ENCODE measurements at places on chromosomes 16 and 17. TPM values are rescaled to one million over a fixed set of nuclear protein-coding genes. Genes with fewer than 3 reads are reported as not detected.

- no peak overlapping the region for H3K4me3 ChIP-seq
- no peak for DNase-seq
- no peaks in the 10 kb centered on the region for H3K4me1 ChIP-seq
- H3K36me3 ChIP-seq, result no peaks in the 10 kb centered on the region
- H3K27ac ChIP-seq, result no peak overlapping the region
These were observed 158.1 kb upstream of the CIBAR2 start for GRCh38 chr16:85270374-85270773.

- no peak overlapping the region for H3K4me3 ChIP-seq
- H3K36me3 ChIP-seq, result no peaks in the 10 kb centered on the region
- DNase-seq, result no peak
- no peak overlapping the region for H3K27ac ChIP-seq
These were observed 3.7 kb upstream of the MRPL28 start for GRCh38 chr16:373848-374615.

DNA sequence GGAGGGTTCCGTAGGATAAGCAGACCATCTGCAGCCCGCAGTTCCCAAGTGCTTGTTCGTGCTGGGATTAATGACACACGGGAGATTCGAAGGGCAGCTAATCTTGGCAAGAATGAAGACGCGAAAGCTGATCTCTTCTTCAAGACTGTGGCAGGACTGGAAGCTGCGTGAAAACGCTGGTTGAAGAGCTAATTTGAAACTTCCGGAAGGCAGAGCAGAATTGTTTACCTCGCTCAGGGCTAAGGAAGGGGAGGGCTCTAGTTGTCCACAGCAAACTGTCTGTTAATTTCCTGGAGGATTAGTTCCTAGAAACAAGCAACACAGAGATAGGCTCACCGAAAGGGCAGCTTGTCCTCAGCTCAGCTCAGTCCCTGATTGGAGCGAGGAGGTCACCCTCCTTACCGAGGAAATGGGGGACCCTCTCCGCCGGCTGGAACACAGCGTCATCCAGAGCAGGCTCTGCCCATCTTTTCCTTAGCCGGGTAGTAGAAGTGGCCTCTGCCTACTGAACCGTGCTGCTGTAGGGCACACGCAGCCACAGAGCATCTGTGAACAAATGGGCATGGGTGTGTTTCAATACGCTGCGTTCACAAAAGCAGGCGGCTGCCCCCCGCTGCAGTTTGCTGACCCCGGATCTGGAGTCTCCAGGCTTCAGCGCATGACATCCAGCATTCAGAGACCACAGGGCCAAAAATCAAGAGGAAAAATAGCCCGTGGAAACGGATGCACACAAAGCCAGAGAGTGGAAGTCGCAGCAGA lies 16.7 kb upstream of the BAIAP2 start:
- peak overlapping the region; percentile 60 for H3K4me3 ChIP-seq
- H3K4me1 ChIP-seq, result peaks cover 14% of the 10 kb centered on the region
- H3K36me3 ChIP-seq, result no peaks in the 10 kb centered on the region

DNA sequence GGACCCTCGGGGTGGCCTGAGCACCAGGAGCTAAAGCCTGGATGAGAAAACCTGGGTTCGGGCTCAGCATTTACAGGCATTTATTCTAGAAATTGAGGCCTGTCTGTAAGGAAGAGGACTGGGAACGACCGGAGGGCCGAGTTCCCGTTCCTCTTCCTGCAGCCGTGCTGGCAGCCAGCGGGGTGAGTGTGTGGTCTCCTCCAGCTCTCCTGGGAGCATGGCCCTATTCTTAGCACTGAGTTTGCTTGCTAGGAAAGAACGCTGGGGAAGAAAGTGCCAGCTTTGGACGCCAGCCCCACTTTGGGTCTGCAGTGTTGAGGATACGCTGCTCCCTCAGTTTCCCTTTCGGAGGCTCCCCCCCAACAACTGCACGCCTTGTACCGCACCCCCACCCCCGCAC lies 49.6 kb downstream of the MGAT5B start:
- no peak overlapping the region for H3K4me3 ChIP-seq
- no peak for DNase-seq
- H3K4me1 ChIP-seq, result no peaks in the 10 kb centered on the region
- no peaks in the 10 kb centered on the region for H3K36me3 ChIP-seq
- H3K27me3 ChIP-seq, result no peaks in the 10 kb centered on the region
- no peak overlapping the region for H3K27ac ChIP-seq

DNA sequence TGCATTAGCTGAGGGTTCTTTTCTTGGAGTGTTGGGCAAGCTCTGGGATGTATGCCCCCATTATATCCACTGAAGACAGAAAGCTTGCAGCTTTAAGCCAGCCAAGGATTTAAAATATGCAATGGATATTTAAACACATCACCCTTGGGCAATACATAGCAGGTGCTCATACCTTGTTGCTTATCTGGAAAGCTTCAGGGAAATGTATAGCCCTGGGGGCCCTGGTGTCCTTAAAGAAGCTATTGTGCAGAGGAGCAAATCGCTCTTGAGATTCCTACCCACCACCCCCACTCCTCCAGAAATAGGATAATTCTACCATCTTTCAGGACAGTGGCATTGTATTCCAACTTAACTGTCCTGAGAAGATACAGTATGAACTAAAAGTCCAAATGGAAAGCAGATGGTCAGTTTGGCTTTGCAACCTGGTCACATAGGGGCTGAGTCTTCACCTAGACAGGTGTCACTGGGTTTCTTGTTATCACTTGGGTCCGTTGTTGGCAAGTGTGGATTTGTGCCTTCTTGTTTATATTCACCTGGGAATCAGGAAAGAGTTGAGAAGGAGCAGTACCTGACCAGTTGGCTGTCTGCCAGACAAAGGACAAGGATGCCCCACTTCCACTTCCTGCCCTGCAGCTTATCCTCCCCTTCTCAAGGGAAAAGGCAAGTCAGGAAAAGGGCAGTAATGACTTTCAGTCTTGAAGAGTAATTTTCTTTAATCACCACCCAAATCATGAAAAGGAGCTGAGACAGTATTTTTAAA lies 3.4 kb downstream of the ANKRD40CL start:
- no peaks in the 10 kb centered on the region for H3K4me1 ChIP-seq
- H3K4me3 ChIP-seq, result no peak overlapping the region
- no peaks in the 10 kb centered on the region for H3K27me3 ChIP-seq
- no peak for DNase-seq
- H3K27ac ChIP-seq, result no peak overlapping the region
- H3K36me3 ChIP-seq, result no peaks in the 10 kb centered on the region

GRCh38 chr16:57427307-57427706 lies 19.9 kb downstream of the CIAPIN1 start:
- no peaks in the 10 kb centered on the region for H3K4me1 ChIP-seq
- H3K4me3 ChIP-seq, result no peak overlapping the region
- peaks cover 13% of the 10 kb centered on the region for H3K36me3 ChIP-seq
- no peak overlapping the region for H3K27ac ChIP-seq

DNA sequence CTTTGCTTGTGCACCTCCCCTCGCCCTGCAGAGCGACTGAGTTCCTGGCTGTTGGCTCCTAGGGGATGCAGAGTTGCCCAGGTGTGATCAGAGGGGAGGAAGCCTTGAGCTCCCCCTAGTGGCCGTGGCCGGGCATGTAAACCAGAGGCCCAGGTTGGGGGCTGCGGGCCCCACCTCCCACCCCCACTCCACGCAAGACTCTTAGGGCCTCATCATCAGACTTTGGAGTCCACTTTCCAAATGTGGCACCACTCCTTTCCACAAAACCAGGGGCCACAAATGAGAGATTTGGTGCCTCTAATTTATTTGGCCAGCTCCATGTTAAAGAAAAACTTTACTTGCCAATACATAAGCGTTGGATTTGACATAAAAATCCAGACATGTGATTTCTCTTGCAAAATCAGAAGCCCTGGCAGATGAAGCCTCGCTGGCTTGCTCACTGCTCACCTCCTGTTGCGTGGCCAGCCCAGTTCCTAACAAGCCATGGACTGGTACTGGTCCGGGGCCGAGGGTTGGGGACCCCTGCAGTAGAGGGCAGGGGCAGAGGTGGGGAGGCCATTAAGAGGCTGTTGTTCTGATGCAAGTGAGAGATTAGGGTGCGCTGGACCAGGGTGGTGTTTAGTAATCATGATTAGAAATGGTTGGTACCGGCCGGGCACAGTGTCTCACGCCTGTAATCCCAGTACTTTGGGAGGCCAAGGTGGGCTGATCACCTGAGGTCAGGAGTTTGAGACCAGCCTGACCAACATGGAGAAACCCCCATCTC lies 28.7 kb upstream of the GAS7 start:
- no peak overlapping the region for H3K4me3 ChIP-seq
- H3K4me1 ChIP-seq, result no peaks in the 10 kb centered on the region
- no peaks in the 10 kb centered on the region for H3K36me3 ChIP-seq
- no peak overlapping the region for H3K27ac ChIP-seq

DNA sequence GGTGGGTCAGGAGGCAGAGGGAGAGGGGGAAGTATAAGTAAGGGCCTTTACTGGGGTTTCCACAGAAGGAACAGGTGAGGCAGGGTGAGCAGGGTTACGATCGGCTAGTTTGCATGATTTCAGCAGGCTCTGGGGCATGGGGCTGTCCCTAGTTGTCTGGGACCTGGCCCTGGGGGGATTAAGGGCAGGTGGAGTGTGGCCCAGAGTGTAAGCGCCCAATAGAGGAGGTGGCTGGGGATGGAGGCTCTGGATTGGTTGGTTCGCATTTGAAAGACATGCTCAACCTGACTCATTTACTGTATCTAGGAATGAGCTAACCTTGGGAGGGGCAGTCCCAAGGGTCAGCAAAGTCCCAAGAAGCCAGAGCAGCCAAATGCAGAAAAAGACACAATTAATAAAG lies 230.3 kb downstream of the MAP2K4 start:
- no peaks in the 10 kb centered on the region for H3K27me3 ChIP-seq
- H3K4me3 ChIP-seq, result no peak overlapping the region
- H3K4me1 ChIP-seq, result no peaks in the 10 kb centered on the region
- H3K36me3 ChIP-seq, result no peaks in the 10 kb centered on the region

- no peak overlapping the region for H3K4me3 ChIP-seq
- DNase-seq, result no peak
- H3K36me3 ChIP-seq, result no peaks in the 10 kb centered on the region
- peak overlapping the region; percentile 77 for H3K27ac ChIP-seq
- no peaks in the 10 kb centered on the region for H3K4me1 ChIP-seq
- H3K27me3 ChIP-seq, result no peaks in the 10 kb centered on the region
These were observed 25.5 kb downstream of the TMEM235 start for GRCh38 chr17:78256707-78257591.

DNA sequence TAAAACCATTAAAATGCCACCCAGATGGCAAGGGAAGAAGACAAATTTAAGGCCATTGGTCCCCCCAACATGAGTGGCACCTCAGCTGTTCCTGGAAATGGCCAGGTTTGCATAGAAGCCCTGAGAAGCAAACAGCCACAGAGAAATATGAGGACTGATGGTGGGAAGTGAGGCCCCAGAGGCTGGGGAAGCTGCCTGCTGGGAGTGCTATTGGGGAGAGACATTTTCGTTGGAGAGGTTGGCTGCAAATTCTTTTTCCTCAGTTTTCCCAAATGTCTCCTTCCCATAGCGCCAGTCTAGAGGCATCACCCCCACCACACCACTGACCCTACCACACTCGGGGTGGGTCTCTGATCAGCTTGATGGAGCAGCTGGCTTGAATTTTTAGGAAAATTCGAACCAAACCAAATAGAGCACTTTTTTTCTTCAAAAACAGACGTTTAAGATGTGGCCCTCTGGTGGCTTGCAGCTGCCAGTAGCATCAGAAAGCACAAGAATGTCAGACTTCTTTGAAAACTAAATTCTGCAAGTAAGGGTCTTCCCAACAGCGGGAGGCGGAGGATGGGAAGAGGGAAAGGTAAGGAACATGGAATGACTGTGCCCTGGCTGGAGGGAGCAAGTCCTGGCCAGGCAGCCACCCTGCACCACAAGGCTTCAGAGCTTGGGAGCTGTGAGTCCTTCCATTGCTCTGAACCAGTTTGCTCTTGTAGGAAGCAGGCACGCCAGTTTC lies 13.2 kb upstream of the SLC12A3 start:
- H3K27me3 ChIP-seq, result no peaks in the 10 kb centered on the region
- no peaks in the 10 kb centered on the region for H3K36me3 ChIP-seq
- H3K27ac ChIP-seq, result no peak overlapping the region
- H3K4me3 ChIP-seq, result no peak overlapping the region
- no peak for DNase-seq

DNA sequence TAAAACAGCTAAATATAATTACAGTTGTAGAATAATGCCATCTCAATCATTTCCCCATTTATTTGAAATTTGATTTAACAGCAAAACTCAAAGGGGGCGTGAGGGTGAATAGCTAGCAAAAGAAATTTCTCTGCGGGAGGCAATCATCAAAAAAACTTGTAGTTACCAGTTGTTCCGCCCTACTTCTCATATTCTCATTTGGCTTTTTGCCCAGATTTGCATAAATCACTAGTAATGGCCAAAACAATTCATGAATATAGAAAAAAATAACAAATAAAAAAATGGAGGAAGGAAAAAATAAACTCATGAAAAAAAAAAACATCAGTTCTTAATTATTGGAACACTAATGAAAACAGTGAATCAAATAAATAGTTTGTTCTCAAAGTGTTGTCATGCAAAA lies 722.6 kb upstream of the KIF2B start:
- H3K4me3 ChIP-seq, result no peak overlapping the region
- H3K27me3 ChIP-seq, result no peaks in the 10 kb centered on the region
- no peak for DNase-seq
- H3K27ac ChIP-seq, result no peak overlapping the region
- no peaks in the 10 kb centered on the region for H3K4me1 ChIP-seq

DNA sequence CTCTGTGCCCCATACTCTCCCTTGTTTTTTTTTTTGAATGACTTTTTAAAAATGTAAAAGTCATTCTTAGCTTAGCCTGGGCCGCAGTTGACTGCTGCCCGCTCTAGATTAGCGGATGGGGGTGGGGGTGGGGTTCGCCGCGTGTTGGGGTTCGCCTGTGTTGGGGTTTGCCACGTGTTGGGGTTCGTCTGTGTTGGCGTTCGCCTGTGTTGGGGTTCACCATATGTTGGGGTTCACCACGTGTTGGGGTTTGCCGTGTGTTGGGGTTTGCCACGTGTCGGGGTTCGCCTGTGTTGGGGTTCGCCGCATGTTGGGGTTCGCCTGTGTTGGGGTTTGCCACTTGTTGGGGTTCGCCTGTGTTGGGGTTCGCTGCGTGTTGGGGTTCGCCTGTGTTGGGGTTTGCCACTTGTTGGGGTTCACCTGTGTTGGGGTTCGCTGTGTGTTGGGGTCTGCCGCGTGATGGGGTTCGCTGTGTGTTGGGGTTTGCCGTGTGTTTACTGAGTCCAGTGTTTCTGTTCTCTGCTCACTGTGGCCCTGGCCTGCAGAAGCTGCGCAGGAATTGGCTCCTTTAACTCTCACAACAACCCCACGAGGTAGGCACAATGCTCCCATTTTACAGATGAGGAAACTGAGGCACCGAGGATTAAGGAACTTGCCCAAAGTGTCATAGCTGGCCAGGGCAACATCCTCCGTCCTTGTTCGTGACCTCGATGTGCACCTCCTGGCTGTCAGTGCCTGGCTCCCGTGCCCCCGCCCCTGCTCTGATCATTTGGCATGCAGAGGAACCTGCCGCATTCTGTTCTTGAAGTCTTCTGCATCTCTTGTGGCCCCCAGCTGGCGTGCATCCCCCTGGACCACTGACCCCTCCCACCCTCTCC lies 96.6 kb upstream of the CIBAR2 start:
- no peaks in the 10 kb centered on the region for H3K36me3 ChIP-seq
- DNase-seq, result no peak
- no peaks in the 10 kb centered on the region for H3K27me3 ChIP-seq
- H3K4me3 ChIP-seq, result no peak overlapping the region

SLC16A6 gene
- 4.1 TPM for total RNA-seq

AXIN1 gene
- total RNA-seq, result 22.6 TPM

TMEM132E gene
- under 0.01 TPM for total RNA-seq

EPX gene
- not detected for total RNA-seq

PKMYT1 gene
- 0.66 TPM for total RNA-seq

SLC38A8 gene
- not detected for total RNA-seq

KRTAP4-7 gene
- total RNA-seq, result not detected

MOSMO gene
- 19.7 TPM for total RNA-seq
